HFFc6 (cell line): ENCODE measurements at places on chromosomes 12 and 14. TPM values are rescaled to one million over a fixed set of nuclear protein-coding genes. Genes with fewer than 3 reads are reported as not detected.

Gene GALNT8
- not detected in 3 replicates for total RNA-seq

DNA sequence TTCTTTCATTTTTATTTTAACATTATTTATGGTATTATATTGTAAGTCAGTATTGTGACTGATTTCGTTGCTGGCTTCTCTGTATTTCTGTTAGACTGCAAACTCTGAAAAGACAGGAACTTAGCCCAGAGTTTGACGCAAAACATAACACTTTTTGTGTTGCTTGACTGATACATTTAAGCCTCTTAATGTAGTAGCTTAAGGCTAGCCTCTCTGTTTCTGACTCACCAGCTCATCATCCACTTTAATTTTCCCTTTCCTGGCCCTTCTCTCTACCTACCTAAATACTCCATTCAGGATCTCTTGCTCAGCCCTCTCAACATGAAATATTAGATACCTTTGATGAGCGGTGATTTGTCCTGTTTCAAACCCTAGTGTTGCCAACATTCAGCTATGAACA lies 420.6 kb downstream of the LRFN5 start:
- H3K36me3 ChIP-seq: no peaks in the 10 kb centered on the region
- no peak overlapping the region for H3K4me3 ChIP-seq
- no peaks in the 10 kb centered on the region for H3K27me3 ChIP-seq
- H3K27ac ChIP-seq: no peak overlapping the region

Gene RNASE1
- total RNA-seq: not detected in 3 replicates

DNA sequence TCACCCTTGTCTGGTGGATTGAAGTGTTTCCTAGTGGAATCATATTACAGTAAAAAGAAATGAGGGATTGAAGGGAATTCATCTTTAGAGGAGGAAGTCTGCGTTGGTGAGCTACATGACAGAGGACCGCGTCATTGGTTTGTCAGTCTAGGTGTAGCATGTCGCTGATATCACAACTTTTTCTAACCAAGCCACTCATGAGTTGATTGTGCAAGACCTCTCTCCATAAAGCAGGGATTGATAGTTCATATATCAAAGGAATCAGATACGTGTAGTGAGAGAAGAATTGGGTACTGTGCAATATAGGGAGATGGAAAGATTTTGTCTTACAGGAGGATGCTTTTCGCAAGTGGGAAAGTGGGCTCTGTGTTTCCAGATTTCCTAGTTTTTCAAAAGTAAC lies 3.0 kb upstream of the FBXO33 start:
- H3K27me3 ChIP-seq: peaks cover 4% of the 10 kb centered on the region; the same call in 1 of the 2 replicates
- peaks cover 19% of the 10 kb centered on the region for H3K4me1 ChIP-seq
- H3K27ac ChIP-seq: no peak overlapping the region
- no peak for DNase-seq
- H3K4me3 ChIP-seq: no peak overlapping the region
- H3K36me3 ChIP-seq: no peaks in the 10 kb centered on the region

DNA sequence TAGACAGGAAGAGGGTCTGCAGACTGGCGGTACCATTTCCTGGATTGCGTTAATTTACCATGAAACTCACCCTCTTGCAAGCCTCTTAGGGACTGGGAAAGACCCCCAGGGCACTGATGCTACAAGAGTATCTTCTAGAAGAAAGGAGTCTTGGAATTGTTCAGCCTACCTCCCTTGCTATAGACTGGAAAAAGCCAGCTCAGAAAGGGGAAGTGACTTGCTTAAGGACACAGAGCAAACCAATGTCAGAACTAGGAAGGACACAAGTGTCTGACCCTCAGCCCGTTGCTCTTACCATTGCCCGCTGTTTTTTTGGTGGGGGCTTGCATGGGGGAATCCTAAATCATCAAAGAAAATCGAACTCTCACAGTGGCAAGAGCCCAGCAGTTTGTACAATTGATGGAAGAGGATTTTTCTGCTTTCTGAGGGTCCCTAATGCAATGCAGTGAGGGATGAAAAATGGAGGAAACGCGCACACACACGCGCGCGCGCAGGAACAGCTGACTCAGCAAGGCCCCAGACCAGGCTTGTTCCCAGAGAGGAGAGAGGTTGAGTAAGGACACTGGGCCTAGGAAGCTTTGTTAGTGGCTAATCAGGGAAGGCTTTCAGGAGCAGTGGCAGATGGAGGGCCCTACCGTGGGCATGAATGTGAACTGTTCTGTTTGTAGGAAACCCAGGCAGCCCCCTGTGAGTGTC lies 50.9 kb downstream of the RIN3 start:
- peaks cover 2% of the 10 kb centered on the region; the same call in 1 of the 2 replicates for H3K27me3 ChIP-seq
- no peak for DNase-seq
- peak overlapping the region; percentile 73; the same call in 1 of the 2 replicates for H3K27ac ChIP-seq
- H3K36me3 ChIP-seq: peaks cover 28% of the 10 kb centered on the region

- H3K27ac ChIP-seq: peak overlapping the region; percentile 63
- H3K27me3 ChIP-seq: peaks cover 5% of the 10 kb centered on the region
- H3K36me3 ChIP-seq: peaks cover 62% of the 10 kb centered on the region
- H3K4me3 ChIP-seq: peak overlapping the region; percentile 99
Observed at GRCh38 chr12:92139634-92140150, 6.0 kb downstream of the BTG1 start.

Gene KRT74
- total RNA-seq: not detected in 3 replicates

DNA sequence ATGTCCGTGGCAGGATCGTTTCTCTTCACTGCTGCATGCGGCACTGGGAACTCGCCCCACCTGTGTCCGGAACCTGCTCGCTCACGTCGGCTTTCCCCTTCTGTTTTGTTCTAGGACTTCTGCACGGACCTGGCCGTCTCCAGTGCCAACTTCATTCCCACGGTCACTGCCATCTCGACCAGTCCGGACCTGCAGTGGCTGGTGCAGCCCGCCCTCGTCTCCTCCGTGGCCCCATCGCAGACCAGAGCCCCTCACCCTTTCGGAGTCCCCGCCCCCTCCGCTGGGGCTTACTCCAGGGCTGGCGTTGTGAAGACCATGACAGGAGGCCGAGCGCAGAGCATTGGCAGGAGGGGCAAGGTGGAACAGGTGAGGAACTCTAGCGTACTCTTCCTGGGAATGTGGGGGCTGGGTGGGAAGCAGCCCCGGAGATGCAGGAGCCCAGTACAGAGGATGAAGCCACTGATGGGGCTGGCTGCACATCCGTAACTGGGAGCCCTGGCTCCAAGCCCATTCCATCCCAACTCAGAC lies 1.2 kb downstream of the FOS start:
- peaks cover 49% of the 10 kb centered on the region for H3K36me3 ChIP-seq
- H3K27ac ChIP-seq: peak overlapping the region; percentile 99
- H3K4me3 ChIP-seq: peak overlapping the region; percentile 94
- H3K4me1 ChIP-seq: peaks cover 44% of the 10 kb centered on the region
- peaks cover 70% of the 10 kb centered on the region for H3K27me3 ChIP-seq

DNA sequence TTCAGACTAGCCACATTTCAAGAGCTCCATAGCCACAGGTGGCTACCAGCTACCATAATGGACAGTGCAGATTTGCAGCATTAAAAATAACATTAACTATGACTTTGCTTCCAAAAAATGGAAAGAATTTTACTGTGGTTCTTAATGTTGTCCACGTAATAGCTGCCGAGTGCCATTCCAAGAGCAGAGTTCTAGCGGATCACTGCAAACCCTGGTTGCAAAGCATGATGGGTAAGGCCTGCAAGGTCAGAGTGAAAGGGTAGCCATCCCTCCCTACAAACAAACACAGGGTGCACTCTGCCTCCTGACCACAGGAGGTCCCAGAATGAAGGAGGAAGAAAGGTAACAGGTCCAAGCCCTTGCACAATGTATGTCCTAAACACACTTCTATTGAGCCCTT lies 157.6 kb downstream of the DPF3 start:
- peak overlapping the region; percentile 57 for H3K4me3 ChIP-seq
- H3K27me3 ChIP-seq: peaks cover 3% of the 10 kb centered on the region; the same call in 1 of the 2 replicates
- peak; percentile 80 for DNase-seq
- peak overlapping the region; percentile 69 for H3K27ac ChIP-seq
- peaks cover 11% of the 10 kb centered on the region for H3K36me3 ChIP-seq

- H3K27me3 ChIP-seq: peaks cover 2% of the 10 kb centered on the region
- no peak overlapping the region for H3K27ac ChIP-seq
- no peaks in the 10 kb centered on the region for H3K36me3 ChIP-seq
- no peak overlapping the region for H3K4me3 ChIP-seq
Observed at GRCh38 chr14:103817595-103817994, 29.8 kb downstream of the PPP1R13B start.

Gene AMN1
- total RNA-seq: 5.3 to 6.1 TPM (median 5.3 TPM) in 3 replicates

- DNase-seq: no peak
- H3K36me3 ChIP-seq: no peaks in the 10 kb centered on the region
- no peaks in the 10 kb centered on the region for H3K4me1 ChIP-seq
- peaks cover 21% of the 10 kb centered on the region for H3K27me3 ChIP-seq
- H3K4me3 ChIP-seq: no peak overlapping the region
Observed at GRCh38 chr12:51862947-51863346, 14.4 kb upstream of the FIGNL2 start.

DNA sequence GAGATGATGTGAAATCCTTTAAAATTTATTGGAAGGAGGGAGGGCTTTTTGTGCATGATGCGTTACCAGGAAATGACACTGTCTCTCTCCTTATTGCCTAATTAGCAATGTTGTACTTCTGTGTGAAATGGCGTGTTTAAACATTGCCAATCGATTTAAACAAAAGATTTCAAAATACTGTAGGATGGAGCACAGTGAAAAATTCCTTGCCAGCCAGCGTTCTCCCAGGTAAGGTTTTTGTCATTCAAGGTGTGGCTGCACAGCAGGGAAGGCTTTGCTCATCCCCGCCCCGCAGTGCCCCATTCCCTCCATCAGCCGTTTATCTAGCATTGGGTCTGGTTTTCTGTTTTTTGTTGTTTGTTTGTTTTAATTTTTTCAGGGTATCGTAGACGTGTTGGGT lies 137.3 kb downstream of the CACNA1C start:
- no peak overlapping the region for H3K4me3 ChIP-seq
- H3K4me1 ChIP-seq: peaks cover 9% of the 10 kb centered on the region
- peaks cover 15% of the 10 kb centered on the region for H3K36me3 ChIP-seq
- H3K27me3 ChIP-seq: peaks cover 2% of the 10 kb centered on the region; the same call in 1 of the 2 replicates
- no peak overlapping the region for H3K27ac ChIP-seq

DNA sequence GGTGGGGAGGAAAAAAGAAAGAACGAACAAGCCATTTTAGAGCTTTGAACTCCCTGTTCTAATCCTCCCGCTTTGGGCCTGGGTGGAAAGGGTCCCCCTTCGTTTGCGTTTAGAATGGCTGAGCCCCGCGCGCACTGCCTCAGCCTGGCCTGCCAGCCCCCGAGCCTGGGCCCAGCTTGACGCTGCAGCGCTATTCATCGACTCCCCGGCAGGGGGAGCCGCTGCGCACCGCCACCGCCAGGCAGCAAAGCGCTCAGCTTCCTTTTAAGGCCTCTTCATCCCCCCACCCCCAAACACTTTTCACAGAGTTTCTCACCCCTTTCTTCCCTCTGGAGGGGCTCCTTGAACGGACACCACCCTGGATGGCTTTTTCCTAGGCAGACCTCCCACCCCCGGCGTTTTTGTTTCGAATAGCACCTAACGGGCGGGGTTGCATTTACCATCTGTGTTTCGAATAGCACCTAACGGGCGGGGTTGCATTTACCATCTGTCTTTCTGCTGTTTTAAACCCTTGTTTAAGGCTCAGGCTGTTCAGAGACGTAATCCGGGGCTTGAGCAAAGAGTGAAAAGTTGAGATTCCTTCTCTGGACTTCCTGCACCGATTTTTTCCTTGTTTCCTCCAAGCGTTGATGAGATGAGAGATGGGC lies 56.4 kb upstream of the PIWIL1 start:
- H3K4me1 ChIP-seq: no peaks in the 10 kb centered on the region
- peak overlapping the region; percentile 83; the same call in 1 of the 2 replicates for H3K4me3 ChIP-seq
- no peaks in the 10 kb centered on the region; the same call in 1 of the 2 replicates for H3K27me3 ChIP-seq
- no peaks in the 10 kb centered on the region for H3K36me3 ChIP-seq
- DNase-seq: no peak

DNA sequence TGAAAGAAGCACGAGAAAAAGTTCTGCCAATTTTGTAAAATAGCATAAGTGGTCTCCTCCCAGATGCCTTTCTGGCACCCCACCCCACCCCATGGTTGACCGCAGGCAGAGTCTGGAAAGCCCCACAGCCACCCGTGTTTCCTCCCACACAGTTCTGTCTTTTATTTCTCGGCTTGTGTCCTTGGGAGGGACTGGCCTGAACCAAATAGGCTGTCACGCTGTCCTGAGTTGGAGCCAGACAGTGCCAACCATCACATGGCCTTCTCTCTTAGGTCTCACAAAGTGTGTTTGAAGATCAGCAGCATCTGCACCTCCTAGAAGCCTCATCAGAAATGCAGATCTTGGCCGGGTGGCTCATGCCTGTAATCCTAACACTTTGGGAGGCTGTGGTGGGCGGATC lies 10.2 kb upstream of the LTA4H start:
- DNase-seq: no peak
- H3K27ac ChIP-seq: no peak overlapping the region
- no peaks in the 10 kb centered on the region for H3K36me3 ChIP-seq
- no peaks in the 10 kb centered on the region; the same call in none of the 2 replicates for H3K27me3 ChIP-seq
- H3K4me3 ChIP-seq: no peak overlapping the region

Gene INSM2
- total RNA-seq: not detected in 2 replicates

- no peak overlapping the region for H3K27ac ChIP-seq
- H3K27me3 ChIP-seq: no peaks in the 10 kb centered on the region; the same call in 1 of the 2 replicates
Observed at GRCh38 chr12:11347810-11348209, 37.6 kb upstream of the PRB4 start.

DNA sequence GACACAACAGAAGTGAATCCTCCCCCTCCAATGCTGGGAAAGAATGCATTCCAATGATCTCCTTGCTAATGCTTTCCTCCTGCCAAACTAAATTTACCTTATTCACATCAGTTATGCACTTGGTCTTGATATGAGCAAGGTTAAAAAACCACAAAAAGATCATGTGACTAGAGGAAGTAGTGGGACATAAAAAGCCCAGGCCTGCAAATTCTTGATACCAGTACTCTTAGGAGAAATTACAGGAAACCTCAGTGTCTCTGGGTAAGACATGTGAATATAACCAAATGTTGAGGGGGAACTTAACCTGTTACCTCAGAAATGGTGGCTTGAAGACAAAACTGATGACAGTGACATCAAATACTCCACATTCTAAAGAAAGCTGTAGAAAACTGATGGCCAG lies 427.1 kb downstream of the RPS29 start:
- DNase-seq: no peak
- H3K36me3 ChIP-seq: no peaks in the 10 kb centered on the region
- no peaks in the 10 kb centered on the region for H3K4me1 ChIP-seq
- H3K27ac ChIP-seq: no peak overlapping the region
- H3K4me3 ChIP-seq: no peak overlapping the region
- H3K27me3 ChIP-seq: no peaks in the 10 kb centered on the region

- peak overlapping the region; percentile 93 for H3K4me3 ChIP-seq
- DNase-seq: peak; percentile 82
- no peaks in the 10 kb centered on the region for H3K27me3 ChIP-seq
- H3K36me3 ChIP-seq: peaks cover 17% of the 10 kb centered on the region
Observed at GRCh38 chr14:75125617-75126016, 1.2 kb downstream of the NEK9 start.

DNA sequence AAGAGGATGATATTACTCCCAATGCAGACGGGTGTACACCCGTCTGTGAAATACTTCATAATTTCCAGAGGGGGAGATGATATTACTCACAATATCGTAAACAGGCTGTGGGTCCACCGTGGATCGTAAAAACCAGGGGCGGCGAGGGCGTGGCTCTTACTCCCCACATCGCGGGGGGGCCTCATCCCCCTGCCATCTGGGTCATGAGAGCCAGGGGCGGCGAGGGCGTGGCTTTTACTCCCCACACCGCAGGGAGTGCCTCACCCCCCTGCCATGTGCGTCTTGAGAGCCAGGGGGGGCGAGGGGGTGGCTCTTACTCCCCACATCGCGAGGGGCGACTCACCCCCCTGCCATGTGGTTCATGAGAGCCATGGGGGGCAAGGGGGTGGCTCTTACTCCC lies 86.2 kb upstream of the GNG2 start:
- no peaks in the 10 kb centered on the region for H3K36me3 ChIP-seq
- peaks cover 8% of the 10 kb centered on the region for H3K4me1 ChIP-seq
- no peak overlapping the region for H3K27ac ChIP-seq
- DNase-seq: no peak
- H3K4me3 ChIP-seq: no peak overlapping the region
